Spinal cord (tissue), 10 donors: ENCODE measurements at places on chromosomes 6 and 20.

GRCh38 chr6:87100216-87100615 is 5.3 kb upstream of the CGA start:
- H3K4me1 ChIP-seq, result no peaks in the 10 kb centered on the region
- DNase-seq, result no peak
- no peak overlapping the region for H3K27ac ChIP-seq
- no peaks in the 10 kb centered on the region for H3K27me3 ChIP-seq
- no peak overlapping the region for H3K4me3 ChIP-seq

DNA sequence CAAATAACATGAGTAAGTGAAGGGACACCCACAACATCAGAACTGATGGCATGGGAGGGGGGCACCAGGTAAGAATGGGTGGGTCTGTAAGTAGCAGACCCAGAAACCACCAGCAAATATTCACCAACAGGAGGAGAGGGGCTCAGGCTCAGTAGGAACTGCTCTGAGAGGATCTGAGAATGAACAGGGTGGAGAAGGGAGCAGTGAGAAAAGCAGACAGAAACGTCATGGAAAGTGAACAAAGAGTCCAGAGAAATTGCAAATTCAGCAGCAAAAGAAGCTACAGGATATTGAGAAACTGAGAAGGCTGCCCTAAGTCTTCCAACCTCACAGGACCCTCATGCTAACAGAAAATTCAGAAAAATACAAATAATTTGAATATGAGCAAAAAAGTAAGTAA is 121.3 kb downstream of the KIF16B start:
- no peak for DNase-seq
- no peaks in the 10 kb centered on the region for H3K36me3 ChIP-seq
- no peaks in the 10 kb centered on the region for H3K4me1 ChIP-seq
- no peak overlapping the region for H3K4me3 ChIP-seq
- no peak overlapping the region for H3K27ac ChIP-seq

DNA sequence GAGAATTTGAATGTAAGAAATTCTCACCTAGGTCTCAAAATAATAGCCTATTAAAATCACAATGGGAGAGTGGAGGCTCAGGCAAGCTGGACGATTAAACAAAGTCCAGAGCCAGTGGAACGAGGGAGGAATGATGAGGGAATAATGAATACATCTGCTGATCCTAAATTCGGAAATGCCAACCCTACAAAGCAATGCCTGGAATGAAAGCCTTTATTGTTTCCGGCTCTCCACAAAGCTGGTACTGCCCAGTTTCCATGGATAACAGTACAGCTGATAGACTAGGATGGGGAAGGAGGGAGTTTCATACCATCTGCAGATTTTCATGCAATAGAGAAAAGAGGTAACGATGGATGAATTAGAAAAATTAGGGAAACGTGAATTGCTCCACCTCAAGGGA is 356.1 kb downstream of the CBLN4 start:
- DNase-seq, result peak; percentile 66
- no peaks in the 10 kb centered on the region for H3K4me1 ChIP-seq
- H3K27ac ChIP-seq, result peak overlapping the region; percentile 48
- no peaks in the 10 kb centered on the region for H3K36me3 ChIP-seq

DNA sequence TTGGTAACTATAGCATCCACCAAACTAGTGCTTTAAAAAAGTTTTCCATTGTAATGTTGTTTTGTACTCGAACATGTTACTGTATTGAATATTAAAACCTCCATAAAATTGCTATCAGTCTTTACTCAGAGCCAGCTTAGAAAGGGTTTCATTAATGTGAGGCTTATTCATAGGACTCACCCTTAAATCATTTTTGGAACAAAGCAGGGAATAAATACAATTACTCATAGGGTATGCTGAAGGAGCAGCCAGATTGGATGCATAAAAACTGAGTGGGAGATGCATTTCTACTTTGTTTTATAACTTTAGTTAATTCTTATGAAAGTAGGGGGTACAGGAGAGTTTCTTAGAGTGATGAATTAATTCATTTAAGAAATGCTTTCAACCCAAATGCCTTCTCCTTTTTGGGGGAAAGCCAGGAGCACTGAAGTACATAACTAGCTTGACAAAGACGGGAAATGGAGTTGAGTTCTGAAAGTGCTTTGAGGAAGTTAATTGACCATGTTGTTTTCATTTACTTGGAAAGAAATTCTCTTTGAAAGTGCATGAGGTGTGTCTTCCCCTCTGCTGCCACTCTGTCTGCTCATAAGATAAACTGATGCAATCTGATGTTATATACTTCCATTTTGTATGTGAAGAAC is 90.3 kb downstream of the RNF144B start:
- no peak overlapping the region for H3K4me3 ChIP-seq
- no peaks in the 10 kb centered on the region for H3K27me3 ChIP-seq
- peak; percentile 33 for DNase-seq
- no peak overlapping the region for H3K27ac ChIP-seq

DNA sequence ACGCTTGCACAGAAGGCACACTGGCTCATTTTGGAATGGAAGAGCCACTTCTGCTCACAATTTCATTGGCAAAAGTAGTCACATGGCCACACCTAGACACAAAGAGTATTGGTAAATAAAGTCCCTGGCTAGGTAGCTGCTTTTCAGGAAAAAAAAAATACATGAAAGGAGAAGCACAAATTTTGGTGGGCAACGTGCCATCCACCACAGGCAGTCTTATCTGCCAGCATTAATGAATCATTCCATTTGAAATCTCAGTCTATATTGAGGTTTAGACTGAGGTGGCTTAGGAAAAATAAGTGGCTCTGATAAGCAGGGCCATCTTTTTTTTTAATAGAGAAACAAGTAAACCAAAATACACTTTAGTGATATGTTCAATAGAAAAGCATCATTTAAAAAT is 44.3 kb downstream of the ADGRB3 start:
- no peak for DNase-seq
- no peaks in the 10 kb centered on the region for H3K27me3 ChIP-seq
- H3K36me3 ChIP-seq, result peaks cover 2% of the 10 kb centered on the region
- no peak overlapping the region for H3K4me3 ChIP-seq
- H3K4me1 ChIP-seq, result no peaks in the 10 kb centered on the region
- no peak overlapping the region for H3K27ac ChIP-seq

GRCh38 chr20:23335521-23335920 is 15.1 kb upstream of the NXT1 start:
- no peak overlapping the region for H3K27ac ChIP-seq
- H3K4me3 ChIP-seq, result no peak overlapping the region
- no peak for DNase-seq
- no peaks in the 10 kb centered on the region for H3K36me3 ChIP-seq

DNA sequence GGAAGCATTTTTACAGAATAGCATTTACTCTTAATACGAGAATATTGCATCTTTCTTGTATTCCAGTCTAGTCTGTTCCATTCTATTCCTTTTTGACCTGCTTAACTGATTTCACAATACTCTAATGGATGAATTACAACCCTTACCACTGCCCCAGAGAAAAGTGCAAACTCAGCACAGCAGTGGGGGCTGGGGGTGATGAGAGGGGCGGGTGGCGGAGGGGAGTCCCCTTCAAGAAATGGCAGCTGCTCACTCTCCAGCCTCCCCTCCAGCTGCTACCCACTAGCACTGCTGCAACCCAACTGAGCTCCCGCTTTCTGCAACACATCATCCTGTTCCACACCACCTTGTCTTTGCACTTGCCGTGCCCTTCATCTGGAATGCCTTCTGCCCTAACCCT is 30.1 kb downstream of the PIM1 start:
- H3K4me1 ChIP-seq, result no peaks in the 10 kb centered on the region
- H3K36me3 ChIP-seq, result no peaks in the 10 kb centered on the region
- no peak overlapping the region for H3K27ac ChIP-seq
- no peak overlapping the region for H3K4me3 ChIP-seq
- H3K27me3 ChIP-seq, result no peaks in the 10 kb centered on the region
- no peak for DNase-seq

DNA sequence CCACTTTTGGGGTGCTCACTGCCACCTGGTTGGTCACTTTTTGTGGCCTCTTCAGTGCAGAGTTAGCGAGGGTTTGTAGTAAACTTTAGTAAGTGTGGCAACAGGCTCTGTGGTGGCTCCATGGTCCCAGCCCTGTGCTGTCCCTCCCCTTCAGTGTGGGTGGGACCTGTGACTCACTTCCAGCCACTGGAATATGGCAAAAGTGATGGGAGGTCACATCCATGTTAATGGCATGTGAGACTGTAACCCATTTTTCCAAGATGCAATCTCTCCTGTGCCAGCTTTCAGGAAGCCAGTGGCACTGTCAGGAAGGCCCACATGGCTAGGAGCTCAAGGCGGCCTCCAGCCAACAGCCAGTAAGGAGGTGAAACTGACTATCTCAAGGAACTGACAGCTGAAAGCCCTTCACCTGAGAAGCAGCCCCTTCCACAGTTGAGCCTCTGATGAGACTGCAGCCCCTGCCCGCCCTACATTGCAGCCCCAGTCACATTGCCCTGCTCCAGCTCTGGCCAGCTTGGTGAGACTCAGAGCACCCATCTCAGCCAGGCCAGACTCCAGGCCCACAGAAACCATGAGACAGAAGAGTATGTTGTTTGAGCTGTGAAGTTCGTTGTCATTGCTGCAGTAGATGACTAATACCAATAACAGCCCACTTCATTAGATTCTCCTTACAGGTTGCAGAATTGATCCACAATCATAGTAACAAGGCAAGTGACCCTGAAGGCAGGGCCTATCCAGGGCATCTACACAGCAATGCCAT is 13.1 kb upstream of the CST7 start:
- no peak overlapping the region for H3K4me3 ChIP-seq
- no peaks in the 10 kb centered on the region for H3K27me3 ChIP-seq
- no peak overlapping the region for H3K27ac ChIP-seq
- DNase-seq, result no peak
- no peaks in the 10 kb centered on the region for H3K4me1 ChIP-seq

DNA sequence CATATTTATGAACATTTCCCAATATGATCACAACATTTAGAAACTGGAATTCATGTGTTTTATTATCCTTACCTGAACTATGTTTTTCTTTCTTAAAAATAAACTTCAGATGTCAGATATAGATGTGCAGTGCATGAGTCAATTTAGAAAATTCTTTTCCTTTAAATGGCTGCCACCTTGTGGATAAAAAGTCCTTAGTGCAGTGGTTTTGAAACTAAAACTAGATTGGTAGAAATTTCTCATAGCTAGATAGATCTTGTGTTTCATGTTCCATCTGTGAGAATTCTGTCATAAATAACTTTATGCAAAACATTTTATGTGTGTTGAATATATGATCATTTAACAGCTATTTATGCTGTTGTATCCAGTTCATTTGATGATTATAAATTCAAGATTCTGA is 134.9 kb downstream of the KLHL32 start:
- DNase-seq, result peak; percentile 85
- no peaks in the 10 kb centered on the region for H3K27me3 ChIP-seq
- H3K27ac ChIP-seq, result no peak overlapping the region
- H3K4me3 ChIP-seq, result no peak overlapping the region

DNA sequence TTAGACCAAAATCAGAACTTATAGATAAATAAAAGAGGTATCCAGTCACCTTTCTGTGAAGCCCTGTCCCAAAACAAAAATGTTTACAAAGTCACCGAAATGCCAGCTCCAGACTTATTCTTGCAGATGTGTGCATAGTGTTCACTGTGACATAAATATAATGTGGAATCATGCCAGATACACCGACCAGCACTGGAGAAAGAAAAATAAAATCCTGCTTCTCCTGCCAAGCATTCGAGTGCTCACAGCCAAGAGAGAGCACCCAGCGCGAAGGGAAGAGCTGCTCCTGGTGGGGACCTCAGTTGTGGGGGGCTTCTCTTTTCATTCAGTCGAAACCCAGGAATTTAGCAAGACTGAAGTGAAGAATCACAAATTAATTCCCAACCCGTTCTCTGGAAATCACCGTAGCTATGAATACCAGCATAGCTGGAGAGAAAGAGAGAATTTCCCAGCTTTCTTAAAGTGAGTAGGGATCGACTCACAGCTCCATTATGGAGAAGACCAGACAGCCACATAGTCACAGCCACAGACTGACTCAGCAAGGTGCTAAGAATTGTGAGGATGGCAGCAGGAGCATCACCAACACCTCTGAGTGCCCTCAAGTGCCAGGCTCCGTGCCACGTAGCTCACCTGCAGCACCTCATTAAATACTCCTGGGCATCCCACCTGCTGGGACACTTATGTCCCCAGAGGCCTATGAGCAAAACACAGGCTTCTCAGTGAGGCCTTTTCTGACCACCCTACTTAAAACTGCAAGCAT is 33.2 kb downstream of the BFSP1 start:
- H3K27me3 ChIP-seq, result no peaks in the 10 kb centered on the region
- H3K4me1 ChIP-seq, result no peaks in the 10 kb centered on the region
- H3K4me3 ChIP-seq, result no peak overlapping the region
- DNase-seq, result peak; percentile 35
- H3K36me3 ChIP-seq, result no peaks in the 10 kb centered on the region
- H3K27ac ChIP-seq, result no peak overlapping the region

DNA sequence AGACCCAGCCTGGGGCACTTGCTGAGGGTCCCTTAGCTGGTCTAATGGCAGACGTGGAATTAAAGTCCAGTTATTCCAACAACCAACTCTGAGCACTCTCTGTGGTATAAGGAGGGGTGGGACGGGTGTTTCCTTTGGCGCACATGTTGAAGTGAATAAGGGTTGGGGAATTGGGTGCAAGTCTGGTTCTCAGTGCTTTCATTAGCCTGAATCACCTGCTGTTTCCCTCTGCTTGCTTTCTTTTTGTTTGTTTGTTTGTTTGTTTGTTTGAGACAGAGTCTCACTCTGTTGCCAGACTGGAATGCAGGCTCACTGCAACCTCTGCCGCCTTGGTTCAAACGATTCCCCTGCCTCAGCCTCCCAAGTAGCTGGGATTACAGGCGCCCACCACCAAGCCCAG is 110.1 kb downstream of the TNFAIP3 start:
- no peak overlapping the region for H3K27ac ChIP-seq
- H3K4me3 ChIP-seq, result no peak overlapping the region
- no peak for DNase-seq
- no peaks in the 10 kb centered on the region for H3K36me3 ChIP-seq
- H3K4me1 ChIP-seq, result no peaks in the 10 kb centered on the region

GRCh38 chr6:159875194-159875593 is 15.6 kb upstream of the MAS1 start:
- H3K4me3 ChIP-seq, result no peak overlapping the region
- H3K27ac ChIP-seq, result no peak overlapping the region
- DNase-seq, result no peak
- H3K27me3 ChIP-seq, result no peaks in the 10 kb centered on the region
- H3K36me3 ChIP-seq, result no peaks in the 10 kb centered on the region
- peaks cover 18% of the 10 kb centered on the region for H3K4me1 ChIP-seq
